Kidney (tissue), 22 donors: ENCODE measurements at places on chromosomes 2 and 18. TPM values are rescaled to one million over a fixed set of nuclear protein-coding genes. Genes with fewer than 3 reads are reported as not detected.
A peak's percentile ranks its signal among the peaks of the same experiment; 100 is the strongest.

GRCh38 chr18:54776282-54776977 is 51.8 kb upstream of the RAB27B start:
- DNase-seq, result no peak

GRCh38 chr2:224412141-224413015 is 10.5 kb upstream of the FAM124B start:
- peak; percentile 84 for DNase-seq

DNA sequence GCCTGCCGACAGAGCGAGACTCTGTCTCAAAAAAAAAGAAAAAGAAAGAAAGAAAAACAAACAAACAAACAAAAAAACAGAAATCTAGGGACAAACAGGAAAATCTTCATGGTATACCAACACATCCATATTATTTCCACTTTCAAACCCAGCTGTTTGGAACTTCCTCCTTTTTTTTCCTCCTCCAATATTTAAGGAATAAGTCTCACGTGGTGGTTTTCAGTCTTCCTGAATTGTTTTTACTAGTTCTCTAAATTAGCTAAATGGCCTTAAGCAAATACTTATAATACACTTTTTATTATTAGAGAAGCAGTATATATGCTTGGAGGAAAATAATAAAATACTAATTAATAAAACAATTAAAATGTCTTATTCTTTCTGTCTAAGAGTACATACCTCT is 48.7 kb upstream of the GLS start:
- DNase-seq, result no peak

DNA sequence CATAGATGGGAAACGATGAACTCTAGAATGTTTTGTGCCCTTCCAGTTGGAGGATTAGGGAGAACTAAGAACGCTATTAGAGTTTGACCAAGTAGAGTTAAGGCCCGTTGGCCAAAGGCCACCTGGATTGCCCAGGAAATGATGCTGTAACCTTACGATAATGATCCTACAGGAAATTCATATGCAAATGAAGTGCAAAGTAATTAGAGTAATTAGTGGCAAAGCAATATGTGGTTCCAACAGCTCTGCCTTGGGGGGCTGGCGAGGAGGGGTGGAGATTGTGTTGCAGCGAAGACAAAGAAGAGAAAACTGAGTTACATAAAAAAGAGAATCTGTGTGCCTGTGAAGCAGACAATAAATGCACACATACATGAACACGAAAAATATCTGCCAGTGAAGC is 61.5 kb upstream of the BOD1L2 start:
- DNase-seq, result no peak

- DNase-seq, result no peak
Observed at GRCh38 chr18:51753365-51754057, 556.0 kb upstream of the MEX3C start.

GRCh38 chr18:13494871-13495445 is 231.4 kb downstream of the FAM210A start:
- DNase-seq, result peak; percentile 54

- DNase-seq, result no peak
Observed at GRCh38 chr2:133490411-133490980, 77.8 kb downstream of the NCKAP5 start.

The EFEMP1 gene
- total RNA-seq, result 171 TPM

DNA sequence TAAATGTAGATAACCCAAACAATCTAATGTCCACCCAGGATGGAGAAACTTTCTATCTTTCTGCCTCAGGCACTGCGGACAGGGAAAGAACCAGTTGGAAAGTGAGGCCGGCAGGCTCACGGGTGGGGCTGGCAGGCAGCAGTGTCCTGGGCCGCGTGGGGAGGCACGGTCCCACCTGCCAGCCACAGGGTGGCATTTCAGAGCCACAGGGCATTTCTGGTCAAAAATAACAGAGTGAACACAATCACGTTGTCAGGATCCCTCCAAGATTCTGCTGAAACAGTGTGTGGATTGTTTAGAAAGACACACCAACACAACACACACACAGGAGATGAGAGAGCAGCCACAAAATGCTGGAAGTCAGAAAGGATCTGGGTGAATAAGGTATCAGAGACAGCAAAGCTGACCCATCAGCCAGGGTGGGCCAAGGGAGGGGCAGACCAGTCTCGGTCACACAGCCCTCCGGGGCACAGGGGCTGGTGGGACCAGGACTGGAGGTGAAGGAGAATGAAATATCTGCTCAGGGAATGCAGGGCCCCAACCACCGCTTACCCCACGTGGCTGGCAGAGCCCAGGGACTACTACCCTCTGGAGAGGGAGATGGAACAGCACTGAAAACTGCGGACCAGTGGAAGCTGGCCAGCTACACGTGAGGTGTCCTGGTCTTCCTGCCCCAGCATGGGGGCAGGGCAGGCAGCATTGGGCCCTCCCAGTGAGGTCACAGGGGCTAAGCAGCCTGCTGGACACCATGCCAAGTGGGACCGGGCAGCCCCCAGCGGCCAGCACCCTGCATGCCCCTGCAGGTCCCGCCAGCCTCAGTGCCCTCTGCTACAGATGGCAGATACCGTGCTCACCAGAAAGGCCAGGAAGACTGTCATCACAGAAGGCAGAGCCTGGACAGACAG is 173.9 kb downstream of the HDAC4 start:
- DNase-seq, result no peak

DNA sequence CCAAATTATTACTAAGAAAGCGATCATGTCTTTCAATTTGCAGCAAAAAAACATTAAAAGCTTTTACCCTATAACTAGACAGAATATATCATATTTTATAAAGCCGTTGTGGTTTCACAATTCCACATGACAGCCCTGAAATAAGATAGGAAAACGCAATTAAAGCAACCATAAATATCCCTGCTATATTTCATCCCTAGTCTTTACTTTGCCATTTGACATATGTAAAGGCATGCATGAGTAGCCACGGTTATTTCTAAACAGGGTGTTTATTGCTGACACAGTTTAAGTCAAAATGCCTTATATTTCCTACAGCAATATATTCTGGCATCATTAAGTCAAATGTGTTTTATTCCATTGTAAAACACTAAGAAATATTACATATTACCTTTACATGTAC is 239.9 kb downstream of the DSEL start:
- DNase-seq, result no peak

The SLC40A1 gene
- total RNA-seq, result 78.4 TPM

The TTC21B gene
- total RNA-seq, result 15.2 TPM

DNA sequence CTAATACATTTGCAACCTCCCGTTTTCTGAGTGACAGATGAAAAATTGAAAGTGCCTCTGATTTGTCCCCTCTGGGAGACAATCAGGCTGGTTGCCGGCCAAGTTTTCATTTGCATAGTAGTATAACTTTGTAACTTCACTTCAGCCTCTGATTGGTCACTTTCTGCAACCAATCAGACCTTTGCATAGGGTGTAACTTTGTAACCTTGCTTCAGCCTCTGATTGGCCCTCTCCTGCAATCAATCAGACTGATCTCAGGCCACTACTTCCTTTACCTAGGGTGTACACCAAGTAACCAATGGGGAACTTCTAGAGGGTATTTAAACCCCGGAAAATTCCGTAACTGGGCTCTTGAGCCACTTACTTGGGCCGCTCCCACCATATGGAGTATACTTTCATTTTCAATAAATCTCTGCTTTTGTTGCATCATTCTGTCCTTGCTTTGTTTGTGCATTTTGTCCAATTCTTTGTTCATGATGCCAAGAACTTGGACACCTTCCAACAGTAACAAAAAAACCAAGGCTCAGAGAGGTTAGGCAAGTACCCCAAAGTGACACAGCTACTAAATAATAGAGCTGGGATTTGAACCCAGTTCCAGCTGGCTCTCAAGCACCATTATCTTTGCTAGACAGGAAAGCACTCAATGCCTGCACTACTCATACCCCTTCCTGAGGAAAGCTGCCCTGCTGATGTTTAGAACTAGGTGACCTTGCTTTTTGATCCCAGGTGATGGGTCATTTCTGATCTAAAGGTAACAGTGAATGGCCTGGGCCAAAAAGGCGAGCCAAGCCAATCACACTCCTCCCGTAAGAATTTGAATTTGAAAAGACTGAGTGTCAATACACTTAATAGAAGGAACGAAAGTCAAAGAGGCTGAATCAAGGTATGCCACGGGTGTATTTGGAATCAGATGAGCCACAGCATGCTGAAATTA is 10.9 kb upstream of the MYOM1 start:
- no peak for DNase-seq

GRCh38 chr18:5709476-5710095 is 165.8 kb upstream of the EPB41L3 start:
- no peak for DNase-seq

- DNase-seq, result no peak
Observed at GRCh38 chr18:79460481-79461300, 65.0 kb downstream of the NFATC1 start.

- no peak for DNase-seq
Observed at GRCh38 chr18:11607906-11608305, 1.5 kb upstream of the SLC35G4 start.

The MYO3B gene
- 6.4 TPM for total RNA-seq

GRCh38 chr18:9658087-9658641 is 43.8 kb upstream of the PPP4R1 start:
- no peak for DNase-seq

GRCh38 chr2:232276733-232277313 is 101.7 kb upstream of the ALPP start:
- no peak for DNase-seq

- no peak for DNase-seq
Observed at GRCh38 chr2:52934323-52934898, 833.2 kb upstream of the CHAC2 start.

DNA sequence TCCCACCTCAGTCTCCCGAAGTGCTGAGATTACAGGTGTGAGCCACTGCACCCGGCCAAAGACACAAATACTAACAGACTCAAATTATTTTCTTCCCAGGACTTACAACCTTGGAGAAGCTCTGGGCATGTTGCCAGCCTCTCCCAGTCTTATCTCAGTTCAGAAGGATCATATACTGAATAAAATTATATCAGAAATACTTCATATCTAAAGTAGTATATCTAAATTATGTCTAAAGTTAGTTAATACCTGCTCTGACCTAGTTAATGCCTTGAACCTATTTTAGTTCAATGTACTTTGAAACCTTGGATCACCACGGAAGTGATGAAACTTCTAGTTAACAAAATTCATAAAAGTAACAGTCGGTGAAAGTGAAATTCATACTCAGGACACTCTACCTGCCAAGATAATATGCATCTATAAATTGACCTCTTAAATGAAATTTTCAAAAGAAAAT is 34.4 kb upstream of the CYBRD1 start:
- no peak for DNase-seq

The FBXO41 gene
- total RNA-seq, result 5.2 TPM

The UNC50 gene
- 53.2 TPM for total RNA-seq

DNA sequence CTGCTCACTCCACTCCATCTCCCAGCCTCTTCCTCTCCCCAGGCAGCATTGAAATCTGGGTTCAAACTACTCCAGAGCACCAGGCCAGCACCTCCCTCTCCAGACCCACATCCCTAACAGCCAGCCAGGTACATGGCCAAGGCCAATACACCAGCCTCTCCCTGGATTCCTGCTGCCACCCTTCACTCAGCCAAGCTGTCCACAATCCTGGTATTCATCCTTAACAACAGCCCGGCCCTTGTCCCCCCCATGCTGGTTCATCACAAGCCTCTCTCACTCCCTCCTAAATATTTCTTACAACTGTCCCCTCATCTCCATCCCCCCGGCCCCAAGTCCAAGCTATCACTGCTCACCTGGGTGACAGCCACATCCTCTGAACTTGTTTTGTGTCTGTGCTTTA is 129.9 kb upstream of the HAAO start:
- DNase-seq, result no peak

GRCh38 chr18:44937960-44938719 is 257.5 kb downstream of the SETBP1 start:
- no peak for DNase-seq

The HOXD13 gene
- not detected for total RNA-seq

- no peak for DNase-seq
Observed at GRCh38 chr18:74818516-74819175, 221.0 kb downstream of the ZNF407 start.

DNA sequence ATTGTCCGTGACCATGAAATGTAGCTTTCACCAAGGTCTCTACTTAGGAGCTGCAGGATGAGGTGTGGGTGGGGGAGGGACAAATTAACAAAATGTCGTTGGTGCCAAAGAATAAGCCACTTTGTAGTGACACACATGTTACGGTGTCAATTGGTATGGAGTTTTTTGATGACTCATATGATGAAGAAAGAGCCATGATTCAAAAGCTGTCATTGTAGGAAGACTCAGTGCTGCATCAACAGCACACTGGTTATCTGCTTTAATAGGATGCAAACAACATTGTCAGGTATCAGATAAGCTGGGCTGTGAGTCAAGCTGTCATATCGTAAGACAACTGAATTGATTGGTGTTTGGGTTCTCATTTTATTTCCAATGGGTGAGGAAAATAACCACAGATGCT is 36.6 kb upstream of the BOD1L2 start:
- no peak for DNase-seq

The SP140 gene
- total RNA-seq, result 7.3 TPM

The KCNIP3 gene
- total RNA-seq, result 27.6 TPM

The NMUR1 gene
- total RNA-seq, result 0.94 TPM

The TMX3 gene
- total RNA-seq, result 52.7 TPM

The ADGRF3 gene
- 0.94 TPM for total RNA-seq

The OTOS gene
- 4.6 TPM for total RNA-seq

The NEUROD1 gene
- total RNA-seq, result not detected

The OSR1 gene
- total RNA-seq, result 1.6 TPM

DNA sequence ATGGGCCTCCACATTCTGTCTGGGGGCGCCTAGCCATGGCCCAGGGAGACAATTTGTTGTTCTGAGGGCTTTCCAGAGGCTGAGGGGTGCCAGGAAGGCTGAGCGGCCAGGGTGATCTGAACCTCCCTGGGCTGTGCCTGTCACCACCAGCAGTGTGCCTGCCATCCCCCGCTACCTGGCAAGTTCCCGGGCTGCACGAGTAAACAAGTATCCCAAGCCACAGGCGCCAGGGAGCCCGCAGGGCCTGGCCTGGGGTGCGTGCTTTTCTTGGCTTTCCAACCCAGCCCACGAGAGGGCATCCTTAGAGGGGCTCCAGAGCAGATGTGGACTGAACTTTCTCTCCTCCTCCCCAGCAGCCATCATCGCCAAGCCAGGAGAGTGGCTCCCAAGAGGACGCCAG is 35.1 kb upstream of the B3GNT7 start:
- DNase-seq, result no peak

DNA sequence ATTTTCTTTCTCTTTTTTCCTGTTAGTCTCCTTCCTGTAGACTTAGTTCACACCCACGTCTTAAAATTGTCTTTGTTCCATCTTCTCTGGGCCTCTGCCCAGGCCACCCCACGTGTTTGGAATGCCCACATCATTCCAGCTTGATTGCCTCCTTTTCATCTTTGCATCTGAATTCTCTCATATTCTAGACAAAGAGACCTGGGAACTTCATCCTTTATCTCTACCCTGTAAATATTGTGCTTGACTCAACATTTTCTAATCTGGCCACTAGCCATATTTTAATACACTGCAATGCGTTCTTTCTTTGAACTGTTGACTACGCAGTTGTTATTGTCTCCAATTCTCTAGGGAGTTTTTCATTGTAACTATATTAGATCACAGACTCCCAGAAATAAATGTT is 187.5 kb upstream of the NRXN1 start:
- DNase-seq, result no peak

- DNase-seq, result no peak
Observed at GRCh38 chr18:67776929-67777328, 260.4 kb upstream of the DSEL start.

- peak; percentile 58 for DNase-seq
Observed at GRCh38 chr18:63319383-63320122, at the start of gene BCL2. Gene BCL2, minus strand, starts transcription at chr18:63319769.

- peak; percentile 83 for DNase-seq
Observed at GRCh38 chr2:200306196-200306930, at the start of gene SPATS2L. Gene SPATS2L, plus strand, starts transcription at chr2:200306693. Its CDS starts 82,552 bp downstream, at chr2:200389245.

GRCh38 chr2:5969303-5969702 is 277.1 kb downstream of the SOX11 start:
- DNase-seq, result no peak

GRCh38 chr2:54866868-54867267 is 143.4 kb downstream of the EML6 start:
- DNase-seq, result no peak
